ENCODE measurements at places on chromosomes 4 and X.

- no peak for DNase-seq
Measured at GRCh38 chr4:137707626-137708025, 175.3 kb upstream of the PCDH18 start.

DNA sequence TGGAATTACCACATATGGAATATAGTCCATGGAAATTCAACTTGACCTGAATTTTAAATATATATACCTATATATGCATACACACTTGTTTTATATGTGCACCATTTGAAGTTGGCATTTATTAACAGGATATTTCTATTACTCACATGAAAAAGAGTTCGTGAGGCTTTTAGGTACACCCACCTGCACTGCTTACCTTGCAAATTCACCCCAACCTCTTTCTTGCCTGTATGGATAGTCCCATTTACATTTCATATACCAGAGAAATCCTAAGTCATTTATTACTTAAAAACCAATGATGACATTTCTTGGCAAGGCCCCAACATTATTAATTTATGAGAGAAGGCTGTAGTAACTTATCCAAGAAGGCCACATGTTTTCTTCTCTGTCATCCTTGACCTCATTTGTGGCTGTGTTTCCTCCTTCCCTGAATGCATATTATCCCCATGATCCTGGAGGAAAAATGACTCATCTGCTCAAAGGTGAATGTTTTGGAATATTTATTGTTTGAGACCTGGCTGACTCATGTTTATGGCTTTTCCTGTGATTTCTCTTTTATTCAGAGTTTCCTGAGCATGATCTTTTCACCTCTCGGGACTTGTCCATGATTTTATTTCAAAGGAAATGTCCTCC is 62.2 kb upstream of the FAM241A start:
- no peak for DNase-seq

DNA sequence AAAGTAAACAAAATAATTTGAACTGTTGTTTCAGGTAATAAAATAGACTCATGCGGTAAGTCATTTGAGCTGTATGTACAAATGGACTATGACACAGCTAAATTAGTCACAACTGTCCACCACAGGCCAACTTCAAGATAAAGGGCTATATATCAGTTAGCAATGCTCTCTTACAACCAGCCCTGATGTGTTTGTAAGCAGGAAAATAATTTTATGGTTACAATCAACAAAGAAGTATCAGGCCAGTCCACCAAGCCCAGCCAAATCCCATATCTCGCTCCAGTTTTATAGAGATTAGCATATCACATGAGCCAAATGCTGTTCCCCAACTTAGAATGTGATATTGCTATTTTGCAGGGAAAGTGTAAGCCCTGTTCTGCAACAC is 511 bp upstream of the DUSP21 start:
- no peak for DNase-seq

GRCh38 chr4:67684839-67685531 is 16.0 kb downstream of the UBA6 start:
- DNase-seq, result no peak

DNA sequence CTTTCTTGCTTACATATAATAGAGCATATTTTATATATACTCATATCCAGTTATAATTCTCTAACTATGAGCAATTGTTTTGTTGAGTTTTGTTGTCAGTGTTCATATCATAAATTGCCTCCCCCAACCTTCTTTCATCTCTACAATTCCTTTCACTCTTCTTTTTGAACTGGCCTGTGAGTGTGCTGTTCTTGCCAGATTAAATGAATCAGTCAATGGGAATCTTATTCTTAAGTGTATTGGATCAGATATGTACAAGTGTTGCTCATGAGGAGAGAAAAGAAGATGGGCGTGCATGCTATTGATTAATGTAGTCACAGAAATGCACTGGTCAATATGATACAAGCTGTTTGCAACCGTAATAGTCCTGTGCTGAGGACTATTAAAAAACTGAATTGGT is 728.1 kb upstream of the MAGEB2 start:
- no peak for DNase-seq

GRCh38 chr4:47415719-47416118 is 47.8 kb downstream of the COMMD8 start:
- DNase-seq, result no peak

- peak; percentile 53 for DNase-seq
Measured at GRCh38 chr4:141158219-141158618, 24.9 kb upstream of the RNF150 start.

DNA sequence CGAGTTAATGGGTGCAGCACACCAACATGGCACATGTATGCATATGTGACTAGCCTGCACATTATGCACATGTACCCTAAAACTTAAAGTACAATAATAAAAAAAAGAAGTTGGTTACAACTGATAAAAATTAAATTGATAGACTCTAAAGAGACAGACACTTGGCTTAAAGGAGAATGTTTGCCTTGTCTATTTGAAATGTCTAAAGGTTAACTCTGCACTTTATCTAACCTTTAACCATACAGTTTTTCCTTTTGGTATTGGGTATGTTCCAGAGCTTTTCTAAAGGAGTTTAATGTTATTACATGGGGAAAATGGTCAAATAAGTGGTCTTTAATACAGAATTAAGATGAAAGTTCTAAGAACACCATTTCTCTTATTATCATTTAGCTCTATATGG is 145.1 kb upstream of the HCCS start:
- no peak for DNase-seq

GRCh38 chr4:153771046-153771445 is 11.2 kb upstream of the RNF175 start:
- DNase-seq, result no peak

GRCh38 chr4:19021617-19022016 is 1000.1 kb upstream of the LCORL start:
- no peak for DNase-seq

GRCh38 chr4:157052429-157053040 is 23.4 kb upstream of the GLRB start:
- no peak for DNase-seq

- no peak for DNase-seq
Measured at GRCh38 chr4:123876671-123877101, 480.1 kb downstream of the SPRY1 start.

DNA sequence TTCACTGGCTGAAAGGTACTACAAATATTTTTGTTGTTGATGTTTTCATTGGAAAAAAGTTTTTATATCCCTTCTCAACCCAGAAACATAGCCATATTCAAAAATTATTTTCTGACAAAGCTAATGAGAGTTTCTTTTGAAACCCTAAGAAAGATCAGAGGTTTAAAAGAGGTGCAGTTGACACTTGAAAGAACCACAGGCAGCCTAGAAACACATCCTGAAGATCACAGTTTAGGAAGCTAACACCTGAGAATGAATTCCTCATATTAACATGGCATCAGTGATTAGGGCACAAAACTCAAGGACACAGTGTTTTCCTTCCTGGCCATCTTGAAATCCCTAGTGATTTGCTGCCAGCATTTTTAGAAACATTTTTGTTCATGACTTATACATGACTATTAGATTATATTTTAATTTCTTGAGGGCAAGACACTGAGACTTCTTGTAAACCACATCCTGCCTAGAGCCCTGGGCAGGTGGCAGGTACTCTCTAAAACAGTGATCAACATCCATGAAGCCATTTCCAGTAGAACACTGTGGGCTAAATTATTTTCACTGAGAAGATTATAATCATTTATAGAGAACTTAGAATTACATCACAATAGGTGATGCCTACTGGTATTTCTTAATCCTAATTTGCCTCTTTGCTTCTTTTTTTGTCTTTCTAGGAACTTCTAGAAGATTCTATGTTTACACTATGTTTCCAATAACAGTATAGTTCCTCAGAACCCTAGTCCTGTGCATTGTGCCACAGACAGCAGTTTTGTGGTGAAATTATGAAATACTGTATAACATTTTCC is 80.0 kb downstream of the ARSJ start:
- DNase-seq, result peak; percentile 11

GRCh38 chr4:120555058-120555457 is 367.5 kb downstream of the PRDM5 start:
- no peak for DNase-seq

DNA sequence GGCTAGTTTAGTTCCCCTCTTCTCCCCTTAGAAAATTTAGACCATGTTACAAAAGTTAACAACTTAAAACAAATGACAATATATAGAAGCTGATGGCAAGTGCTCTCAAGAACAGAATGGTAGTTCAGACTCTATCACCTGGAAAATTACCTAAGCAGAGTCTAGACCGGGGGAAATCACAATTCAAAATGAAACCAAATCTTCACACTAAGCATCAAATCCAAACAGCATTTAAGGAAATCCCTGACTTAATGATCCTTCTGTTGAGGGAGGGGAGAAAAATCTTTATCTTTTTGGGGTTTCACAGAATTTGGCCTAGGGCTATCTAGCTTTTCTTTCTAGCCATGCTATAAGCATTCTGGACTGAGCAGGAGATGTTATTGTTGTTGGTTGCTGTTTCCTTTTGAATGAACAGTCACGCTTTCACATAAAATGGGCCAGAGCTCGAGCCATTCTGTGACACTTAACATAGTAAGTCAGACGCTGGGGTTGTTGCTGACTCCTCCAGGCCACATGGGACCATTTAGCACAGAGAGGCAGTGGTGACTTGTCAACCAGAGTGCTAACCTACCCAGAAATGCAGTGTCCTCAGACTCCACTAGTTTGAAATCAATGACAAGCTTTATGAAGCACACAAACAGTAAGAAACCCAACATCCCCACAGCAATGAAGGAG is 16.0 kb upstream of the LSM6 start:
- peak; percentile 11 for DNase-seq

GRCh38 chr4:77347351-77347966 is 190.5 kb downstream of the CCNG2 start:
- DNase-seq, result no peak

DNA sequence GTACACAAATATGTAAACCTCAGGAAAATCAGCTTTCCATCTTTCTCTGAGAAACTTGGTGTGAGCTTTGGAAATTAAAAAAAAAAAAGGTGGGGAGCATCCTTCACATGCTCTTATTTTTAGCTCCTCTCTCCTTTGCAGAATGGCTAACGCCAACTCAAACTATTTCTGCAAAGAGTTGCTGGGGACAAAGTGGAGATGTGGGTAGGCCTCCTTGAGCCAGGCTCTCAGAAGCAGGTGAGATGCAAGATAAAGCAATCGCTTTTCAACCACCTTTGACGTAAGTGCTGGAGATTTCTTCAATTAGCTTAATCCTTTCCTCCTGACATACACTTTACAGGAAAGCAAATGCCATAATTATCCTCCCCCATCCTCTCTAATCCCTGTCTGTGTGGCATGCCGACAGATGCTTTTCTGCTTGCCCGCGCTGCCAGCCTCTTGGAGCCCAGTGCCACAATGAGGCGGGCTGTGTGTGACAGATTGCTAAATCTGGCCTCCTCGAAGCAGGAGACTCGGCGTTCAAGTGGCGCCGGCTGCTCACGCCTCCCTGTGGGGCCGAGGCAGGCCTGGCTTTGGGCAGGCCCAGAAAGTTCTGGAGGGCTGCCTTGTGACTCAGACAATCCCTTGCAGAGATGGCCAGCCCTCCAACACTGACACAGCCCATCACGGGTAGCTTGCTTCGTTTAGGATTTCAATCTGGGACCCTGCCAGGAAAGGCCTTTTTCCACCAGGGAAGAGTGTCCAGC is 64.9 kb upstream of the SOD3 start:
- no peak for DNase-seq

GRCh38 chrX:155993421-155993820 is 4.1 kb upstream of the IL9R start:
- no peak for DNase-seq

DNA sequence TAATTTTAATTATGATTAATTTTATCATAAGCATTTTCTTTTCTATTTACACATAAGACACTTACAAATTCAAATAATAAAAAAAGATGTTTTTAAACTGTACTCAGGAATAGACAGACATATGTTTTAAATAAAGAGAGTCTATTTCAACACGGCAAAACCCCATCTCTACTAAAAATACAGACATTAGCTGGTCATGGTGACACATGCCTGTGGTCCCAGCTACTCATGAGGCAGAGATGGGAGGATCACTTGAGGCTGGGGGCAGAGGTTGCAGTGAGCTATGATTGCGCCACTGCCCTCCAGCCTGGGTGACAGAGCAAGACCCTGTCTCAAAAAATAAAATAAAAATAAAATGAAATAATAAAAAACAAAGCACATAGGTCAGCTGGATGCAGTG is 14.8 kb downstream of the FAM9B start:
- DNase-seq, result no peak

DNA sequence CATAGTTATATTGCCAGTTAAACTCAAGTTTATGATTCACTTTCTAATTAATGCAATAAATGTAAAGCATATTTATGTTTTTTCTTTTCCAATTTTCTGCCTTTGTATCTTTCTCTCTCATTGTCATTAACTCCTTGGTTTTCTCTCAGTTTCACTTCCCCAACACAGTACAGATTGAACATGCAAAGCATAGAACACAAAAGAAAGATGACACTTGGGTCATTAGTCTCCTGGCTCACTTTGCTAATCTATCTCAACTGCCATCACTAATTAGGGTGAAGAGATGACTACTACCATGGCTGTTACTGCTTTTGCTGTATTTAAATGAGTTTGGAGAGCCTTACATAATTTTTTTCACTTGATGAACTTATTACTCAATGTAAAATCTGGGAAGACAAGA is 12.3 kb upstream of the NAA11 start:
- DNase-seq, result peak; percentile 13

GRCh38 chr4:6902318-6903042 is 7.1 kb upstream of the TBC1D14 start:
- DNase-seq, result no peak

DNA sequence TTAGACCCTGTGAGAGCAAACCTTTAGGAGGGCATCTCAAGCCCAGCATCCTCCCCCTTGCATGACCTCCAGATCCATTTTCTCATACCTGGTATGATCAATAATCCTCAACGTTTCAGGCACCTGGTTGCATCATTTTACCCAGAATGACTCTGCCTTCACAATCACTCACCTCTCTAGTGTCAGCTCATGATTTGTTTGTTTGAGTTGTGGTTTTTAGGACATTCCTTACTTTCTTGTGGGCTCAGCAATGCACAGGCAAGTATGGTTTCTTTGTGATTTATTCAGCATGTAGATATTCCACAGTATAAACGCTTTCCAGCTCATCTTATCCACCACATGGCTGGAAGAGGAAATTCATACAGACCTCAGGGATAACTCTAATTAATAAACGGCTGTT is 93.6 kb upstream of the CPEB2 start:
- no peak for DNase-seq

- DNase-seq, result no peak
Measured at GRCh38 chr4:84495118-84495793, 3.8 kb downstream of the NKX6-1 start.

GRCh38 chr4:97577004-97577403 is 566.3 kb downstream of the STPG2 start:
- peak; percentile 3 for DNase-seq

DNA sequence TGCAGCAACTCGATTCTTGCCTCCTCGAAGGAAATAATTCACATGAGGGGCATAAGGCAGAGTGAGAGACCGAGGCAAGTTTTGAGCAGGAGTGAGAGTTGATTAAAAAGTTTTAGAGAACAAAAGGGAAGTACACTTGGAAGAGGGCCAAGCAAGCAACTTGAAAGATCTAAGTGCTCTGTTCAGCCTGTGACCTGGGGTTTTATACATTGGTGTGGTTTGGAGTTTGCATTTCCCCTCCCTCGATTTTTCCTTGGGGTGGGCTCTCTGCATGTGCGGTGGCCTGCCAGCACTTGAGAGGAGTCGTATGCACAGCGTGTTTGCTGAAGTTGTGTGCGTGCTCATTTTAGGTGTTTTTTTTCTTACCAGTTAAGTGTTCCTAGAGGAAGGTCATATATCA is 356.4 kb downstream of the KLHL4 start:
- DNase-seq, result no peak

GRCh38 chrX:34879346-34879745 is 63.2 kb upstream of the FAM47B start:
- no peak for DNase-seq
